T-helper 22 cell (primary cell): ENCODE measurements at places on chromosomes 3 and 15.
A peak's percentile ranks its signal among the peaks of the same experiment; 100 is the strongest.

DNA sequence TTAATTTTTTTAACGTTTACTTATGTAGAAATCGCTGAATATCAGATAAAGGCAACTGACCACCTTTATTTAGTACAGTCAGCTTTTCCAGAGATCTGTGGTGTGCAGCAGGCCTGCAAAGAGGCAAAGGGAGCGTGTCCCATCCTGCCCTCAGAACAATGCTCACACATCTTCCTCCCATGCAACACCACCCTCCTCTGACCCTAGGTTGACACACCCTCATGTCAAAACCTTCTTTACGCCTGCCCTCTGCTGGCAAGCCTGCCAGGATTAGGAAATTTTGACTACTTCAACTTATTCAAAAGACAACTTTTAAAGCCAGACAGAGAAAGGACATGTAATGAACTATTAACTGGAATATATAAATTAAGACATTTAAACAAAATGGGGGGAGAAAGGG, 513.7 kb downstream of the FOXP1 start:
- DNase-seq: peak; percentile 28

GRCh38 chr3:8825153-8825825, 55.9 kb upstream of the OXTR start:
- DNase-seq: no peak

- DNase-seq: no peak
Observed at GRCh38 chr3:28467414-28467813, 118.8 kb upstream of the AZI2 start.

- DNase-seq: no peak
Observed at GRCh38 chr3:51401735-51402134, 10.7 kb downstream of the RBM15B start.

DNA sequence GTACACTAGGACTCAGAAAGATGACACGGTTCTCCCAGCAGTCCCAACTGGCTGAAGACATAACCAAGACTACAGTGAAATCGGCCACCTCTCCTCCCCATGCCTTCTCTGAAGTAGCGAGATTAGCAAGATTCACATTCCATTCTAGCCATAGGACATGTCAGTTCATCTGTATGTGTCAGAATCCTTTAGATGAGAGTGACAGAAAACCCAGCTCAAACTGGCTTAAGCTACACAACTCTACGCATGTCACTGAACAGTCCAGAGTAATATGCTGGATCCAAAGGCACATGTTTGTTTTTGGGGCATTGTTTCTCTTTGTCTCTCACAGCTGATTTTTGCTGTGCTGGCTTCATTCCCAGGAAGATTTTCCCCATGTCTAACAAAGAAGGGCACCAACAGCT, 75.8 kb downstream of the RARB start:
- DNase-seq: no peak

DNA sequence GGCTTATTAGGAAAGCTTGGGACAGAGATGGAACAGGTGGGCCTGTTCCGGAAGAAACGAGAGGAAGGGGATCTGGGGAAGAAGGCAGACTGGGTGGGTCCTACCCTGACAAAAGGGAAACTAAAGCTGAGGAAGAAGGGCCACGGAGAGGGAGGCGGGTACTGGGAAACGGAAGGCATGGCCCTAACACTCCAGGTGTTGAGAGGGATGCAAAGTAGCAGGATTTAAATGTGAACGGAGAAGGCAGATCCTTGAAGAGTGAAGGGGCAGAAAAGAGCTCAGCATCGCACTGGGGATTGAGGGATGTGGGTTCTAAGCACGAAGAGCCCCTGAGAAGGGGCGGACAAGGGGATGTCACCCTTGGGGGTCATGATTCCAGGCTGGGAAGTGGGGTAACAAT, 735 bp downstream of the STIMATE start:
- DNase-seq: no peak

DNA sequence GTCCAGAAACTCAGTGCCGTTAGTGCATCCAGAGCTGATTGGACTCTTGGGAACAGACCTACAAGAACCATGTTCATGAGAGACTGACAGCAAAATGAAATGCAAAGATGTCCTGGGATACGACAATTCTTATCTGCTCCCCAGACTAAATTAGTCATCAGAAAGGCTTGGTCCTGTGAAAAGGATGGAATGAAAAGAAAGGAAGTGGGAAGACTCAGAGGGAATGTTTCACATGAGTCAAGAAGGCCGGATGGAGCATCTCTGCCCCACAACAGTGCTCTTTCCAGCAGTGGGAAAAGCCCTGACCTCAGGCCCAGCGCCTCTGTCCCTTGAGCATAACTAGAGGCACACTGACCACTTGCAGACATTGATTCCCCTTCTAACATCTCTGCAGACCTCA, 39.3 kb upstream of the UACA start:
- no peak for DNase-seq

GRCh38 chr15:59335207-59335786, 37.4 kb downstream of the MYO1E start:
- no peak for DNase-seq

GRCh38 chr3:178343433-178344038, 192.7 kb upstream of the KCNMB2 start:
- DNase-seq: no peak

DNA sequence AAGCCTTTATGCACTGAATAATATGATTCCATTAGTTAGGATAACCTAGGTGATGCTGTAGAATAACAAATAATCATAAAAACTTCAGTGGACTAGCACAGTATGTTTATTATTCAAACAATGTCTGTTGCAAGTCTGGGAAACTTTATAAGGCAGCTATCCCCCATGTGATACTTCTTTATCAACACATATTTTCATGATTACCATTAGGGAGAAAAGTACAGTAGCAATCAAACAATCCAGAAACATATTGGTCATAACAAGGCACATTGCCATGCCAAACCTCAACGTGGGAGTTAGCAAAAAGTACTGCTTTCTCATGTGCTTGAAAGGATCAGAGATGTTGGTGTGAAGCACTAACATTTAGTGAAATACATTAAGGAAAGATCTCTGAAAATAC, 35.5 kb downstream of the EOMES start:
- no peak for DNase-seq

DNA sequence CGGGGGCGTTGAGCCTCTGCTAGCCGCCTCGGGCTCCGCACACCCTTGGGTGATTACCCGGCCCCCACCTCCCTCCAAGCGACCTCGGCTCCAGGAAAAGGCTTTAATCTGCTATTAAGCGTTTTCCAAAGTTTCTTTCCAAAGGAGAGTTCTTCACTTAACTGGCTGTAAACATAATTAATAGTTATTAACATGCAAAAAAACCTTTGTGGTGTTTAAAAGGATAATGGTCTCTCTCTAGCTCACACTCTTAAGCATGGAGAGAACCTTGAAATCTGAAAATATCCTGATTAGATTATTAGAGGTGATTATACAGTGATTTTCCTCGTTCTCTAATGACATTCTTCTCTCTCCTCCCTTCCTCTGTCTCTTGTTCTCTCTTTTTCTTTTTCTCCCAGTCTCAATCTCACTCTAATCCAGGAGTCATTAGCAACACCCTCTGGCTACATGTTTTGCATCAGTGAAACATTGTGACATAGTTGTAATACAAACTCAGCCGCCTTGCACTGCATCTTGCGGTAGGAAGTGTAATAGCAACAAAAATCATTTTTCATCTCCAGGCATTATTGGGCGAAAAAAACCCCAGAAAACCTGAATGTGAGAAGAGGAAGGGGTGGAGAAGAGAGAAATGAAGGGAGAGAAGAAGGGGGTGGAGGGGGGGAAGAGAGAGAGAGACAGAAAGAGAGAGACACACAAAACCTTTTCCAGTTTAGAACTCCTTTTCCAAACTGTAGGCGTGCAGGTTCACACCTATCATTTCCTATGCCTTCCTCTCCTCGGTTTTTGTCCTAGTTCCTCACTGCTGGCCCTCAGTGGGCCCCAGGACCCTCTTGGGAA, 24.4 kb downstream of the NR2F2 start:
- DNase-seq: no peak

DNA sequence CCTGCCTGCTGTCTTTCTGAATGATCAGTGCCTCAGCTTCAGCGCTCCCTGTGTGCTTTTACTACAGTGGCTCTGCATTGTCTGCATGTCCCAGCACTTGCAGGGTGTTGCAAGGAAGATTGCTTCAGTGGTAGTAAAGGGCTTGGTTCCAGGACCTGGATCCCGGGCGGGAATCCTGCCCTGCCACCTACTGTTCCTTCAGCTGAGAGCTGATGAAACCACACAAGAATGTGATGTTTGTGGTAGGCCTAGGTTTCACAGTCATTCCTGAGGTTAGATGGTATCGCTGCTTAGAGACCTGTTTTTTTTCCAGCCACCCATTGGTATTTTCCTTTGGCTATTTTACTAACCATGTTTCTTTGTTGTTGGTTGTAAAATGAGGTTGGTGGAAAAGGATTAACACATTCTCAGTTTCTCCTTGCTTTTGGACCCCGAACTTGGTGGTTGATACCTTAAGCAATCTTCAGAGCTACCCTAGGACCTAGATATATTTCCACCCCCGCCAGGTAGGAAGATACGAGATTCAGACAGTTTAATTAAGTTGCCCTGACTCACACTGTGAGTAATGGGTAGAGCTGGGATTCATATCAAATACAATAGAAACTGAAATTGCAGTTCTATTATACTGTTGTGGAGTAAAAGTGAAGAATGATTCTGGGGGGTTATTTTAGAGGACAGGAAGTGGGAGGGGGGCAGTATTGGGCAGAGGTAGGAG, 11.4 kb downstream of the GPR87 start:
- no peak for DNase-seq

- no peak for DNase-seq
Observed at GRCh38 chr3:37138816-37139215, 35.6 kb downstream of the LRRFIP2 start.

- DNase-seq: no peak
Observed at GRCh38 chr15:46278486-46279090, 643.8 kb downstream of the SQOR start.

GRCh38 chr3:44674211-44674610, 25.7 kb downstream of the ZNF35 start:
- no peak for DNase-seq

- DNase-seq: no peak
Observed at GRCh38 chr3:44960387-44961026, 15.5 kb downstream of the ZDHHC3 start.

DNA sequence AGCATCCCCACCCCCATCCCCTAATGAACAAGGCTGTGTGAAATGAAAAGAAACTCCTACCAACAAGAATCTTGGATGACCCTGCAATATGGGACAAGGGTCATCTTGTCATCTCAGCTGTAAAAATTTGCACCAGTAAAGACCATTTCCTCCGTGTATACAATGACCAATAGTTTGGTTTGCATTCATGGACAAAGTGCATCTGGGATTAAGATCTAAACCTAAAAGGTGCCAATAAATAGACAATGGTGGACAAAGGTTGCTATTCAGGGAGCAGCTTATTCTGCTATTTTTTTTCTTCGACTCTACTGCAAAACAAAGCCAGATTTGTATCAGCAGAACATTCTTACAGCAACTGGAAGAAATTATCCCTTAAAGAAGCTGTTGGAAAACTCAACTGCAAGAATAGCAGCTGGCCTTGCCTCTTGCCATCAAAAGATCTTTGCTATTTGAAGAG, 8.0 kb downstream of the MGLL start:
- DNase-seq: no peak

DNA sequence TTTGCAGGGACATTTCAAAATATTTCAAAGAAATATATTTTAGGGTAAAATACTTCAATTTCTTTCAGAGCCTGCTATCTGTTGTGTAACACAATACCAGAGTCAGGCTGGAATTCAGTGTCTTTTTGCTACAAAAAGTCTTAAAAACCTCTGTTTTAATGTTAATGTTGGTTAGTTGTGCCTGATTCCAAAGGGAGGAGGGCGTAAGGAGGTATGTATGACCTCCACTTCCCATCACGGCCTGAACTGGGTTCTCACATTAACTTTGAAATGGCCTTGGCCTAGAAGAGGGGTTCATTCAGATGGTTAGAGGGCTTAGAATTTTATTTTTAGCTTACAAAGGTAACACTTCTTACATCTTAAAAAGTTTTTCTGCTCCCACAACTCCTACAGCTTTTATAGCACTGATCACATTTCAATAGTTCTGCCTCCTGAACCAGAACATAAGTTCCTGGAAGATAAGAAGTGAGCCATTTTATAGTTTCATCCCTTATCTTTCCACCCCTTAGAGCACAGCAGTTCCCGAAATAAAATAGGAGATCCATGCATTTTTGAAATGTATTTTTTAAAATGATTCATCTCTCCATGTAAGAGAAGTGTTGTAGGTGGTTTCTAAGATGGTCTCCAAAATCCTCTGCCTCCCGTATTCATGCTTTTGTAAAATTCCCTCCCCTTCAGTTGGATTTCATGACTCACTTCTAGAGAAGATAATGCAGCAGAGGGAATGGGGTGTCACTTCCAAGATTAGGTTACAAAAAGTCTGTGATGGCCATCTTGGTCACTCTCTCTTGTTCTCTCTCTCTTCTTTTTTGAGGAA, 543.1 kb upstream of the NECTIN3 start:
- DNase-seq: no peak

GRCh38 chr3:117486719-117487716, 777.4 kb downstream of the TUSC7 start:
- DNase-seq: no peak

DNA sequence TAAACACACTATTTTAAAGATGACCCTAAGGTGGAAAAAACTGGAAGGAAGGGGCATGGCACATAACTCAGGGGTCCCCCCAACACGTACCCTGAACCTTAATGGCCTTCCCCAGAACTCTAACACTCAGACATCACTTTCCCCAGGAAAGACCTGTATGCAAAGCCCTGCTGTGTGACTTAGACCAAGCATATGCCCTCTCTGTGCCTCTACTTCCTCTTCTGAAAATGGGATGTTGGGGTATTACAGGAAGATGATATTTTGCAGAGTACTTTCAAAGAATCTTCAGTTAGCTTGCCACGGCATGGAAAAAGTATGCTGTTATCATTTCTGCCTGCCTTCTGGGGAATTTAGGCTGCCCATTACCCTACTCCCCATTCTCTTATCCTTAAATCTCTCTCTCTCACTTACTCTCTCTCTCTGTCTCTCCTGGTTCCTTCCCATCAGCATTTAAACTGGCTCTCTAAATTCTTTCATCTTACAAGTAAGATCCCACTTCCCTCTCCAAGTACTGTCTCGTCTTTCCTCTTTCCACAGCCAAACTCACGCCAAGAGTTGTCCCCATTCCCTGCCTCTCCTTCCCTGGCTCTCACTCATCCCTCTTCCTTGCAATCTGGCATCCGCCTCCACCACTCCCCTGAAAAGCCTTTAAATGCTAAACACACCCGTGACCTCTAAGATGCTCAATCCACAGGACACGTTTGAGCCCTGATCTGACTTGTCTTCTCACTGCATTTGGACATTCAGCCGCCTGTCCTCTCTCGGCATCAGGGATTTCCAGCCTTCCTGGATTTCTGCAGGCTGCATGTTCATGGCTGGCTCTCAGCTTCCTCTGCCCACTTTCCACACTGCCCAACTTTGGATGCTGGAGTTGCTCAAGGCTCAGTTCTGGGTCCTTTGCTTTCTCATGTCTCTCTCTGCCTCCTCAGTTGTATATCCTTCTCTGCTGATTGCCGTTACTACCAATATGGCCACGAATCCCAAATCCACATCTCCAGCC, 7.5 kb upstream of the INSYN1 start:
- no peak for DNase-seq

DNA sequence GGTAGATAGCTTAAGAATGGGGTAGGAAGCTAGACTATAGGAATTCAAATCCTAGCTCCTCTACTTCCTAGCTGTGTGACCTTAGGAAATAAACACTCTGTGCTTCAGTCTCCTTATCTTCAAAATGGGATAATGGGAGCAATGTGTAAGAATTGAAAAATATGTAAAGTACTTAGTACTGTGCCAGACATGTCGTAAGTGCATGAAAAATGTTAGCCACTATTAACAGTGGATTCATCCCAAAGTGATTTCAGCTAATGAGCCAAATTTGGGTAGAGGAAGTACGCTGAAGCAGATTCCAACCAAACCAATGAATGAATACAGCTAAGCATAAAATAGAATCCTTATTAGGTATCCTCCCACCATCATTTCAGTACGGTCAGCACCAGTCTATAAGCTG, 192.1 kb downstream of the RORA start:
- DNase-seq: no peak
